ENCODE measurements at places on chromosomes 1 and 21.
A peak's percentile ranks its signal among the peaks of the same experiment; 100 is the strongest.

DNA sequence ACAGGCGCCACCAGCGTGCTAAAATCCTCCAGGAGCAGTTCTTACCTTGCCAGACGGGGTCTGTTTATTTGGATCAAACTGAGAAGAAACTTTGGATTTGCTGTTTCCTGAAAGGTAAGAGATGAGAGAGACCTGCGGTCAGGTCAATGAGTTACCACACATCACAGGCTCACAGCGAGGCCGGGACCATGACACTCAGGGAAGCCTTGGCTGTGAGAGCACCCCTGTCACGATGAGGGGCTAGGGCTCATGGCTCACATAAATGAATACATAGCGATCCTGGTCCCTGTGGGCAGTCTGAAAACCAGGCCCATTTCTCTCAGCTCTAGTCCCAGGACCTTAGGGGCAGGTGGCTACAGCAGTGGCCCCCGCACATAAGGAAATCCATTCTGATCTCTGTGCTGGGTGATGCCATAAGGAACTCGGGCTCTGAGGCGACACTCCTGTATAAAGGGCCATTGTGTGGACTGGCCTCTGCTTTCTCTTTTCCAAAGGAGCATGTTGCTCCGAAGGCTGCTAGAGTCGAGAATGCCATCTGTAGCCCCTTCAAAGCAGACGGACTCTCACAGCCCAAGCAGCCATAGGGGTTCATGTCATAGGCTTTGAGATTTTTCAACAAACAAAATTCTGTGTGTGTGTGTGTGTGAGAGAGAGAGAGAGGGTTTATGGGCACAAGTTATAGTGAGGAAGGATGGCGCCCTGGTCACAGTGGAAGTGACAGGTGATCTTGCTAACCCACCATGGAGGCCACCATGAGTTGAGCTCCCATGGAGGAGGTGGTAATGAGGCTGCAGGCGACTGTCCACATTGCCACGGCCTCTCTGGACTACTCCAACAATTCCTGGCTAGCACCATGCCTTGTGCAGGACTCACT, 9.0 kb upstream of the SRM start:
- DNase-seq, result no peak

DNA sequence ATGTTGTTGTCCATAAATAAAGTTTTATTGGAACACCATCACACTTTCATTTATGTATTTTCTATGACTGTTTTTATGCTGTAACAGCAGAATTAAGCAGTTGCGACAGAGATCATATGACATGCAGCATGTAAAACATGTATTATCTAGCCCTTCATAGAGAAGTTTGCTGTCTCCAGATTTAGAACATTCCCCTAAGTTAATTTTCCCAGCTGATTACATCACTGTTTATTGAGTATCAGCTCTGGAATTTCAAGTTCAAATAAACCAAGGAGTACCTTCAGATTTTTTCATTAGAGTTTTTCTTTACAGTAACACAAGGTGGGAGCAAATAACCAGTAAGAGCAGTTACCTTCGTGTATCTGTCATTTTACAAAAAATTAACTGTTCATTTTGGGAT, 792.8 kb downstream of the USP25 start:
- DNase-seq, result no peak

DNA sequence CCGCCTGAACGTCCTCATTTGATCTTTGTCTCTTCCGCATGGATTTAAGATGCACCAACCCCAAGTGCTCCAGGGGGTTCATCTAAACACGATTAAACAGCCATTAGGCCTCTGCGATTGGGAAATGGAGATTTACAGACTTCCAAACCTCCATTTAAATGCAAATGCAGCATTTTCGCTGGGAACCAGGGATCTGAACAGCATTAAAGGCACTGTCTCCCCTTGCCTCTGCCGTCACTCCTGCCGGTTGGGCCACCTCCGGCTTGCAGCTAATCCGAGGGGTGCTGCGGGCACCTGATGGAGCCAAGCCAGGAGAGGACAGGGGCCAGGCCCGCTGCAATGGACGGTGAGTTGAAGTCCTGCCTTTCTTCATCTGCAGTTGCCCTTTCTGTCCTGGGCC, 70.3 kb upstream of the KLHDC7A start:
- no peak for DNase-seq

GRCh38 chr1:177872308-177872900, 97.5 kb downstream of the SEC16B start:
- no peak for DNase-seq

DNA sequence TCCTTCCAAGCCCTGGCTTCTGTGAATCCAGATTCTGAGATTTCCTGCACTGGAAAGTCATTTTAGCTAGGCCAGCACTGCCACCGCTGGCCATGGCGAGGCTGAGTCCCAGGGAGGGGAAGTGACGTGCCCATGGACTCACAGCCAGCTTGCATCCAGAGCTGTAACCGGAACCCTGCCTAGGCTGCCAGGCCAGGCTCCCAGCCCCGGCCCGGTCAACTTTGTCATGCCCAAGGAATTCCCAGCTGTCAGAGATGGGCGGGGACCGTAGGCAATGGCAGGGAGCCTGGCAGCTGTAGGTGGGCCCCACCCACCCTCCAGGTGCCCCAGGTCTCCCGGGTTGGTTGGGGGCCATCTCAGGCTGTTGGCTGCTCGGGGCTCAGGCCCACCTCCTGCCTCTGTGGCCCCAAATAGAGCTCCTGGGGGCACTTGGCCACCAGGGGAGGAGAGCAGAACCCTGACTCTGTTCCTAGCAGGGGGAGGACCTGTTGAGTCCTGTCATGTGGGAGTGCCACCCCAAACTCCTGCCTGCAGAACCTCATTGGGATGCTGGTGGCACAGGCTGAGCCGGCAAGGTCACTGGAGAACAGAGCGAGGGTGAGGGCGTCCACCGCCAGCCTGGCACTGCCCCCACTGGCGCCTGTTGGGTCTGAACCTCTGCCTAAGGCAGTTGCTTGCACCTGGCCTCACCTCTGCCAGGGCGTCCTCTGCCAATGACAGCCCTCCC, 57.8 kb downstream of the FOXO6 start:
- no peak for DNase-seq

GRCh38 chr1:119371815-119372214, 3.2 kb downstream of the HAO2 start:
- no peak for DNase-seq

DNA sequence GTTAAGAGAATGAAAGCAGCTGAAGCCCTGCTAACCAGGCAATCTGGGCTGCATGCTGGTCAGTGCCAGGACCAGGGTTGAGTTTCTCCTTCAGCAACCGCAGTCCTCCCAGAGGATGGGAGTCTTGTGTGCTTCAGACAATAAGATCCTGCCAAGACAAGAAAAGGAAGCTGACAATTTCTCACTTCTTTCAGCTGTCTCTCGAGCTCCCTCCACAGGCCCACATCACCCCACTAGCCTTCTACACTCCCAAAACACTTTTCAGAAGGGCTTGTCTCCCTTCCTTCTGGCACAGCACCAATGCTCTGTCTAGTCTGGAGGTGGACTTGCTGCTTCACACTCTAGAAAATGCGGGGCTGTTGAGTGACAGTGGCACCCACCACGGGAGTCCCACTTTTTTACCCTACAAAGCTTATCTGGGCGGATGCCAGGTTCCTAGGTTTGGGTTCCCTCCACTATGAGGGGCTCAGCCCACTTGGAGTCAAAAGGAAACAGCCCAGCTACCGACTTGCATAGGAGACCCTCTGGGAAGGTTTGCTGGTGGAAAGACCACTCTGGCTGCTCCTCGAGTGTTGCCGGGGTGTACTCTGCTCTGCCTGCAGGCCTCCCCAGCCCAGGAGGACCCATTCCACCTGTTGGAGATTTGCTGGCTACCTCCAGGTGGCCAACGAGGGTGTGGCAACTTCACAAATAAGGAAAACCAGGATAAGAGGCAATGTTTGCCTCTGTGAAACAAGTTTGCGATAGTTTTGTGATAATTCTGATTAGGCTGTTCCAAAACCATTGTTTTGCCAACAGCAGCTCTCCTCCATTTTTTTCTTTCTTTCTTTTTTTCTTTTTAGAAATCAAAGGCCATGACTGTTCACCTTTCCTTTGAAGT, 68.9 kb downstream of the TENT5C start:
- DNase-seq, result no peak

DNA sequence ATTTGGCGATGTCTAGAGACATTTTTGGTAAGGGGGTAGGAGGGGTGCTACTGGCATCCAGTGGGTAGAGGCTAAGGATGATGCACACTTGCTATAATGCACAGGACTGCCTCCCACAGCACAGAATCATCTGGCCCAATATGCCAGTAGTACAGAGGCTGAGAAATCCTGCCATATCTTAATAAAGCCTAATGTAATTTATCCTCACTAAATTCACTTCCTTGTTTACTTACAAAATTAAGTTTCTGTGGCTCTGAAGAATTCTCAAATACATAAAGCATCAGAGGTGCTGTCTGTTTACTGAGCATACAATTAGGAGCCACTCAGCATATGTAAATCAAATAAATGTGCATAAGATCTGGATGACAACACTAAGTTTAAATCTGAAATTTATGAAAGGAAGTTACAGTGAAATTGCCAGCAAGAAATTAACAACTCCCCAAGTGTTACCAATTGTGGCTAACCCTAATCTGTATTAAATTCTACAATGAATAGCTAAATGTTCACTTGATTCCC, 26.5 kb downstream of the NGF start:
- no peak for DNase-seq

DNA sequence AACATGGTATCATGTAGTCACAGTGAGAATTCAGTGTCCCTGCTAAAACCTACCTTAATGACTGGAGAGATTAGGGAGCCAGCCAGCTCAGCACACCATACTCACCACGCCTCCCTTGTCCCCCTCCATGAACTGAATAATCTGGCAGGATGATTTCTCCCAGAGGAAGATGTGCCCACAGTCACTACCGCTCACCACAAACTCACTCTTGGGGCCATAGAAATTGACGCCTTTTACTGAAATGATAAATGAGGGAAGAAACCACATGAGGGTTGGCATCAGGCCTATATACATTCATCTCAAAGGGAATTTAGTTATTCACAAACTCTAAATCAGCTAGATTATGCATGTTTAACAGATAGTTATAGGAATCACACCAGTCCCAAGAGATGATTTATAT, 17.4 kb downstream of the PEA15 start:
- no peak for DNase-seq

DNA sequence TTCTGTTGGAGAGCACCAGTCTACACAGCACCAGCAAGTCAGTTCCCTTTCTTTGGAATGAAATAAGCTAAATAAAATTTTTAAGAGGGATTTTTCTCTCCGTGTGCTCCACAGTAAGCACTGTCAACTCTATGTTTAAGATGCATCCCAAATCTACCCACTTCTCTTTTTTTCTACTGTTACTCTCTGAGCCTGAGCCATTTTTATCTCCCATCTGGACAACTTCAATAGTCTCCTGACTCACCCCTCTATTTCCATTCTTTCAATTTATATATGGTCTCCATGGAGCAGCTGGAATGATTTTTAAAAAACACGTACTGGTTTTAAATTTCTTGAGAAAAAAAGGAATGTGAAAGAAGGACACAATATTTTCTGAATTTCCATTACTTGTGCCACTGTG, 24.7 kb upstream of the CCT8 start:
- DNase-seq, result no peak

GRCh38 chr1:4591926-4592325, 62.5 kb upstream of the AJAP1 start:
- DNase-seq, result no peak

DNA sequence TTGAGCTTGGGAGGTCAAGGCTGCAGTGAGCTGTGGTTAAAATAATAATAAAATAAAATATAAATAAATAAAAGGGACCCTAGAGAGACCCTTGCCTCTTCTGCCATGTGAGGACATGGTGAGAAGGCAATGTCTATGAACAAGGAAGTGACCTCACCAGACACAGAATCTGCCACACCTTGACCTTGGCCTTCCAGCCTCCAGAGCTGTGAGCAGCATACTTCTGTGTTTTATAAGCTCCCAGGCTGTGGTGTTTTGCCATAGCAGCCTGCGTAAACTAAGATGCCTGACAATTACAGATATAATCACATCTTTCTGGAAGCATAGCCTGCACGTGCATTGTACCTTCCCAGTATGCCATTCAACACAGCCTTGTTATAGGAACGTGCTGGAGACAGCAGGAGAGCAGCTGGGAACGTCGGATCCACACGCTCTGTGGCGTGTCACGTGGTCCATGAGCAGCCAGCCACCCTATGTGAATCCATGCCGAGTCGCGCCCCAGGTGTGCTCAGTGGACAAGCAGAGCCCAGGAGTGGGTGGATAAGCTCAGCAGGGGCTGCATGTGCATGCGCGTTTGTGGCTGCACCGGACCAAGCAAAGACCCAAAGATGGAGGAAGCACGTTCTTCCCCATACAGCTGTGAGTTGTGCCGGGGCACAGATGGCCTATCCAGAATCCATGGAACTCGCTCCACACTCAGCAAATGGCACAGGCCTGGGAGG, 17.8 kb downstream of the WNT9A start:
- no peak for DNase-seq

DNA sequence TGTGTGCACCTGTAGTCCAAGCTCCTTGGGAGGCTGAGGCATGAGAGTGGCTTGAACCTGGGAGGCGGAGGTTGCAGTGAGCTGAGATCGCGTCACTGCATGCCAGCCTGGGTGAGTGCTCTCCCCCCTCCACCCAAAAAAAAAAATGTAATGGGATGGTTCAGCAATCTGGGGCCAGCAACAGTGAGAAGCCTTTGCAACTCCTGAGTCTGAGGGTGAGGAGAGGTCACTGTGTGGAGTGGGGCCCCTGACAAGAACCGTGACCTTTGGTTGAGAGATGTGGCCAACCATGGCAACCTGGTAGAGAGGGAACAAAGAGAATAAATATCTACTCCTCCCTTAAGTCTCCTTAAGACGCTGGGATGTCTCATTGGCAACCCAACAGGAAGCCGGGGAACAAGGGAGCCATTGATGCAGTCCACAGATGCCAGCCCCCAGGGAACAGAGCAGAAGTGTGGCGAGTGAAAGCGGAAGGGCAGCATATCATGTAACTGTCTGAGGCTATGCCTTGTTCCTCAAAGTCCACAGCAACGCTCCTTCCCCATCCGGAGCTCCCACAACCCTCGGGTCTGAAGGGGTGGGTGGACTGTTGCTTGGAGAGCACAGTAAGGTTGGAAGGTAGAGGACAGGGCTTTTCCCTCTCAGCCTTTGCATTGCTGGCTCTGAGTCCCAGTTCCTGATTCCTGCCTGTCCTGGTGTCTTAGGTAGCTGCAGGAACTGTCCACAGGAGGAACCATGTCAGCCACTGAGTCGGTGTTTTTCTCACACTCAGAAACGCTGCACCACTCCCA, 8.3 kb downstream of the TRNP1 start:
- peak; percentile 84 for DNase-seq

- no peak for DNase-seq
Observed at GRCh38 chr1:232176222-232176621, 453.7 kb downstream of the SIPA1L2 start.

- no peak for DNase-seq
Observed at GRCh38 chr1:37761416-37762095, 3.4 kb downstream of the EPHA10 start.

- DNase-seq, result no peak
Observed at GRCh38 chr1:93662481-93663207, 19.0 kb downstream of the BCAR3 start.

Data from bone marrow (tissue), 2 donors.